Fibroblast of the aortic adventitia (primary cell): ENCODE measurements at places on chromosomes 6 and 20. TPM values are rescaled to one million over a fixed set of nuclear protein-coding genes. Genes with fewer than 3 reads are reported as not detected.

- DNase-seq, result peak; percentile 8
Observed at GRCh38 chr6:15621203-15622044, 41.4 kb downstream of the DTNBP1 start.

The TRIM40 gene
- not detected in 2 replicates for total RNA-seq

DNA sequence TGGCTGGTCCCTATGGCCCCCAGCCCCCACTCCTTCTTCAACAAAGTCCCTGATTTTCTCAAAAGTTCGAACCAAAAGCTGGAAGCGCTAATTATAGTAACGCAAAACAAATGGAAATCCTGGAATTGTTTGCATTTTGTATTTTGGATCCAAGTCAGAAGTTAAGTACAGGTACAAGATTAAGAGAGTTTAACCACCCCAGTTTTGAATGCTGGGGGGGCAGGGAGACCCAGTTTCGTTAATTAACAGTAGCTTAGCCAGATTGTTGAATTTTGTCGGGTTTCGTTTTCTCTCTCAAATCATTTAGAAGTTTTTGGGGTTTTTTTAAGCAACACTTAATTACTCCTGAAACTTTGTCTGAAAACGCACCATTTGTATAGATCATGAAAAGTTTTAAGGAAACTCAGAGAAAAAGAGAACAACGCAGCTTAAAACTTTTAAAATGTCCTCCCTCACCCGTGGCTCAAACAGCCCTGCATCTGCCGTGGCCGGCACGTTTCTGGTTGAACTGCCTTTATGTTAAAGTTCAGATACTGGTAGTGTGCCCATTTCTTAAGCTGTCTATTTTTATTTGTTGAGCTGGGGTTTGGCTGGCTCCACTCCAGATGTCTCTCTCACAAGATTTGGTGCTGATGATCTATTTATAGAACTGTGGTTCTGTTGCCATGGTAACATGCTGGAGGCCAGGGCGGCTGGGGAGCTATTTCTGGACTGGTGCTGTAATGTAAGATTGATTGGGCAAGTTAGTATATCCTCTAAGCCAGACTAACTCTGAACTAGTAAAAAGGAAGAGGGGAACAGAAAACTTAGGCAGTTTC lies 55.0 kb downstream of the GNAS start:
- DNase-seq, result peak; percentile 99

The IL20RA gene
- 0.18 and 0.90 TPM in 2 replicates for total RNA-seq

DNA sequence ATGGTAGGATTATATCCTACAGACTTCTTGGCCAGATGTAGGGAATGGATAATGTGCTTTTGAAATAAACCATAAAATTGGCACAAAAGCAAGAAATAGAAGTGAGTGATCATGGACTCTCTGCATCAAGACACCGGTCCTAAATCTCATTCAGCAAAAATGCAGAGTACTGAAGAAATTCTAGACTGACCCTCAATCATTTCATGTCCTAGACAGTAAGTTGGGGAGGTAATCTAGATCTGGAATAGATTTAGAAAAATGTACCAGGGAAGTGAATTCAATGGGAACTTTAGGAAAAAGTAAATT lies 69.7 kb upstream of the ADTRP start:
- no peak for DNase-seq

GRCh38 chr6:102677225-102677624 lies 1283.7 kb downstream of the GRIK2 start:
- no peak for DNase-seq

DNA sequence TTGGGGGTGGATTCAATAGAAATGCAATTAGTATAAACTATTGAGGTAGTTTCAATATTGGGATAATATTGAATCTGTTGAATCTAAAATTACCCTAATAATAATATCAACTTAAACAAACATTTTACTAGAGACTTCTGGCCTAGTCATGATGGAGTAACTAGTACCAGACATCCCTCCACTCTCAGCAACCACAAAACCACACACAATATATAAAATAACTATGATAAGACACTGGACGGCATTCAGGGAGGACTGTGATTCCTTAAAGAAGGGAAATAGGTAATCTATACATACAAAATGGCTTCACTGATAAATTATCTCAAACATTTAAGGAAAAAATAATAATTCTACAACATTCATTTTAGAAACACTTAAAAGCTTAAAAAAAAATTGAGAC lies 38.9 kb upstream of the TMEM14A start:
- no peak for DNase-seq

The RSPO3 gene
- 2.5 and 7.9 TPM in 2 replicates for total RNA-seq

DNA sequence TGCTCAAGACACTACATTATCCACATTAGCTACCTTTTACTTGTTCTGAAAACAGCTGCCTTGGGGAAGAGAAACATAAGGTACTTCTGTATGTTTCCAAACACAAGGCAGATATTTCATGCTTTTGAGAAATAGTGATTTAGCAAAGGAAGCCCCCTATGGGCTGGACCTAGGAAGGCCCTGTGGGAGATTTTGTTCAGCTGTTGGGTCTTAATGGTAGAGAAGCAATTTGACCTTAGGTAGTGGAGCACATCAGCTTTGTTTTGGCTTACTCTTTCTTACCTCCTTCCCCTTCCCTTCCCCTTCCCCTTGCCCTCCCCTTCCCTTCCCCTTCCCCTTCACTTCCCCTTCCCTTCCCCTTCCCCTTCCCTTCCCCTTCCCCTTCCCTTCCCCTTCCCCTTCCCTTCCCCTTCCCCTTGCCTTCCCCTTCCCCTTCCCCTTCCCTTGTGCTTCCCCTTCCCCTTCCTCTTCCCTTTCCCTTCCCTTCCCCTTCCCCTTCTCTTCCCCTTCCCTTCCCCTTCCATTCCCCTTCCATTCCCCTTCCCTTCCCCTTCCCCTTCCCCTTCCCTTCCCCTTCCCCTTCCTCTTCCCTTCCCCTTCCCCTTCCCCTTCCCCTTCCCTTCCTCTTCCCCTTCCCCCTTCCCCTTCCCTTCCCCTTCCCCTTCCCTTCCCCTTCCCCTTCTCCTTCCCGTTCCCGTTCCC lies 84.6 kb downstream of the ANKS1A start:
- peak; percentile 3 for DNase-seq

- DNase-seq, result peak; percentile 82
Observed at GRCh38 chr6:138307352-138307751, 70.4 kb upstream of the SMIM28 start.

DNA sequence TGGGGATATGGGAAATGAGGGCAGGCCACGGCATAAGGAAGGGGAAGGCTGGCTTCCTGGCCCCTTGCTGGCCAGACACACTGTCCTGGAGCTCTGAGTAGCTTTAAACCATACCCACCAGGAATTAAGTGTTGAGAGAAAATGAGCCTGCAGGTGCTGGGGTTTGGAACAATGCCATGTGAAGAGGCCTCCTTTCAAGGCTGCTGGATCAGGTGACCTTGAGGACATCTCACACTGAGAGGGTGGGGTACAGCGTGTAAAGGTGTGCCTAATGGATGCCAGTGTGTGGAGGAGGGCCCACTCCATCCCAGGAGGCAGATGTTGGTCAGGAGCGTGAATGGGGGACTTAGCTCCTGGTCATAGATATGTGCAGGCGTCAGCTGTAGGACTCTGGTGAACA lies 74.8 kb upstream of the MLN start:
- no peak for DNase-seq

- no peak for DNase-seq
Observed at GRCh38 chr6:75273009-75273408, 11.6 kb downstream of the TMEM30A start.

- no peak for DNase-seq
Observed at GRCh38 chr6:150541576-150541975, 58.1 kb upstream of the PLEKHG1 start.
